Breast epithelium (tissue), 4 donors: ENCODE measurements at places on chromosomes 6 and 20. TPM values are rescaled to one million over a fixed set of nuclear protein-coding genes. Genes with fewer than 3 reads are reported as not detected.

KHDC1L gene
- not detected for total RNA-seq

POPDC3 gene
- not detected for total RNA-seq

HLA-DPA1 gene
- total RNA-seq, result 51.8 TPM

PRDM13 gene
- total RNA-seq, result not detected

DCDC2 gene
- 8.9 TPM for total RNA-seq

DNAH8 gene
- total RNA-seq, result under 0.01 TPM

DNA sequence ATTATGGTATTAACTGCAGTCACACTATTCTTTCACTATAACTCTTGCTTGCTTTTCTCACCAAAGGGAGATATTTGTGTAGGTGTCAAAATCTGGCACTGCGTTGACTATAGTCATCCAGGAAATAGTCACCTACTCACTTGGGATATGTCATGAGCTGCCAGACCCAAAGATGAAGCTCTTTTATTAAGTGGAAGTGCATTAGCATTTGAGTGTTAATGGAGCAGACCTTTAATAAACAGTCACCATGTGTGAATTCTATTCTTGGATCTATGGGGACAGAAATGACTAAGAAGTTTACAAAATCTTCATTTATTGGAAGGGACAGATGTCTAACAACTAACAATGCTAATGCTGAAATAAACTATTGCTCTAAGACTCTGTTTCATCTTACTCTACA lies 130.1 kb upstream of the NEDD9 start:
- no peaks in the 10 kb centered on the region for H3K4me1 ChIP-seq
- H3K27me3 ChIP-seq, result no peaks in the 10 kb centered on the region
- no peak for DNase-seq
- H3K36me3 ChIP-seq, result no peaks in the 10 kb centered on the region
- H3K4me3 ChIP-seq, result no peak overlapping the region

DNA sequence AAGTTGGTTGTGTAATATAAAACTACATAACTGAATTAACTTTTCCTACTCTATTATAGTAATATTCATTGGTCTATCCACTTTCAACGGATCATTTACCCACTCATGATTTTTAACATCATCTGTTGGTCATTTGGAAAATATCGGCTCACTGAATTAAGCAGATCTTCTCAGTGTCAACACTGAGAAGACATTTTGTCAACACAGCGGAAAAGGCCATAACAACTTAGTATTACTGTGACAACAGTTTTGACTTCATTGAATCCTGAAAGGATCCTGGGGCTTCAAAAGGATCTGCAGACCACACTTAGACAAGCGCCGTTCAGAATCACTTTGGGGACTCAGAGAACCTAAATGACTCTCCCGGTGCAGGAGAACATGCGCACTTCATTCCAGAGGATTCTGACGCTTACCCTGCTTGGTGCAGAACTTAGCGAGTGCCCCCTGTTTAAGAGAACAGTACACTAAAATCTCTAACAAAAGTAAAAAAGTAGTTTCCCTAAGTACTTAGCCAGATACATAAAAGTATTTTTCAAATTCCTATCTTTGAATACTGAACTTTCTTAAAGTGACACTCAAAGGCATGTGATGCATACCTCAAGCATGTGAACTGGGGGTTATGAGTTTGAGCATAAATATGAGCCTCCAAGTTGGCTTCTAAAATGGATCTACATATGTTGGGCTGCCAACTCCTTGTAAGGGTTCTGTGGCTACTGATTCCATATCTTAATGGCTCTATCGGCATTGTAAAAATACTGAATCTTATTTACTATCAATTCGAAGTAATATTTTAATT lies 4.0 kb downstream of the ZBTB2 start:
- no peaks in the 10 kb centered on the region for H3K4me1 ChIP-seq
- no peak for DNase-seq
- H3K4me3 ChIP-seq, result no peak overlapping the region
- H3K27ac ChIP-seq, result no peak overlapping the region
- H3K36me3 ChIP-seq, result no peaks in the 10 kb centered on the region
- no peaks in the 10 kb centered on the region for H3K27me3 ChIP-seq

GRCh38 chr20:61800359-61801064 lies 265.2 kb downstream of the TAF4 start:
- no peaks in the 10 kb centered on the region for H3K36me3 ChIP-seq
- no peak overlapping the region for H3K4me3 ChIP-seq
- no peaks in the 10 kb centered on the region for H3K4me1 ChIP-seq
- H3K27me3 ChIP-seq, result peaks cover 3% of the 10 kb centered on the region

GRCh38 chr20:59322585-59323454 lies 22.4 kb downstream of the EDN3 start:
- no peaks in the 10 kb centered on the region for H3K4me1 ChIP-seq
- no peak overlapping the region for H3K27ac ChIP-seq
- H3K36me3 ChIP-seq, result no peaks in the 10 kb centered on the region

GRCh38 chr6:24930431-24930871 lies 5.3 kb downstream of the RIPOR2 start:
- no peaks in the 10 kb centered on the region for H3K36me3 ChIP-seq
- H3K27ac ChIP-seq, result no peak overlapping the region
- no peak overlapping the region for H3K4me3 ChIP-seq

DNA sequence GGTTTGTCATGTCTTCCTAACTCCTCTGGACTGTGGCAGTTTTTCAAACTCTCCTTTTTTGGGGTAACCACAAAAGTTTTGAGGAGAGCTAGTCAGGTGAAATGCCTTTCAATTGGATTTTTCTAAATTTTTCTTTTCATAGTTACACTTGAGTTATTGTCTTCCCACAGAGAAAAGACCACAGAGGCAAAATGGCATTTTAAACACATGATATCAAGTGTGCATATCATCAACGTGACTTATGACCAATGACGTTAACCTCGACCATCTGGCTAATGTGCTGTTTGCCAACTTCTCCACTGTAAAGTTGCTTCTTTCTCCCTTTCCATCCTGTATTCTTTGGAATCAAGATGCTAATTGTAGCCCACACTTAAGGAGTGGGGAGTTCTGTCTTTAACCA lies 41.3 kb upstream of the SNAP25 start:
- no peak for DNase-seq
- H3K27me3 ChIP-seq, result no peaks in the 10 kb centered on the region
- H3K27ac ChIP-seq, result no peak overlapping the region
- no peaks in the 10 kb centered on the region for H3K36me3 ChIP-seq

DNA sequence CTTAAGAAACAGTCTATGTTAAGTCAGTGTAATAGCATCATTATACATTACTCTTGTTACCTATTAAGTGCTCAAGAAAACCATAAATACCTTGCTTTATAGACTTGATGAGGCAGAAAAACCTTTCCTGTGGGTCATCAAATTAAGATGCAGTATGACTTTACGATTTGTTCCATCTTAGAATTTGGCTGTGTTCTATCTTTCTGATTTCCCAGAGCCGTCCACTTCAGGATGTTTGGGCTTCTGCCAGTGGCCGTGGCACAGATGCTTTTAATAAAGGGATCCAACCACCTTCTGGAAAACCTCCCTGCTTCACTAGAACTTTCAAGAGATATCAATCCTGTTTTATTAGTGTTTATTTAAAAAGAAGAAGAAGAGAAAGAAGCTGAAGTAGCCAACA lies 71.2 kb downstream of the PDE7B start:
- H3K27me3 ChIP-seq, result no peaks in the 10 kb centered on the region
- H3K36me3 ChIP-seq, result no peaks in the 10 kb centered on the region
- H3K27ac ChIP-seq, result no peak overlapping the region
- H3K4me1 ChIP-seq, result no peaks in the 10 kb centered on the region

- peaks cover 19% of the 10 kb centered on the region for H3K36me3 ChIP-seq
- no peaks in the 10 kb centered on the region for H3K4me1 ChIP-seq
- no peaks in the 10 kb centered on the region for H3K27me3 ChIP-seq
- H3K4me3 ChIP-seq, result no peak overlapping the region
Measured at GRCh38 chr6:37456816-37457560, 24.0 kb downstream of the CMTR1 start.

DNA sequence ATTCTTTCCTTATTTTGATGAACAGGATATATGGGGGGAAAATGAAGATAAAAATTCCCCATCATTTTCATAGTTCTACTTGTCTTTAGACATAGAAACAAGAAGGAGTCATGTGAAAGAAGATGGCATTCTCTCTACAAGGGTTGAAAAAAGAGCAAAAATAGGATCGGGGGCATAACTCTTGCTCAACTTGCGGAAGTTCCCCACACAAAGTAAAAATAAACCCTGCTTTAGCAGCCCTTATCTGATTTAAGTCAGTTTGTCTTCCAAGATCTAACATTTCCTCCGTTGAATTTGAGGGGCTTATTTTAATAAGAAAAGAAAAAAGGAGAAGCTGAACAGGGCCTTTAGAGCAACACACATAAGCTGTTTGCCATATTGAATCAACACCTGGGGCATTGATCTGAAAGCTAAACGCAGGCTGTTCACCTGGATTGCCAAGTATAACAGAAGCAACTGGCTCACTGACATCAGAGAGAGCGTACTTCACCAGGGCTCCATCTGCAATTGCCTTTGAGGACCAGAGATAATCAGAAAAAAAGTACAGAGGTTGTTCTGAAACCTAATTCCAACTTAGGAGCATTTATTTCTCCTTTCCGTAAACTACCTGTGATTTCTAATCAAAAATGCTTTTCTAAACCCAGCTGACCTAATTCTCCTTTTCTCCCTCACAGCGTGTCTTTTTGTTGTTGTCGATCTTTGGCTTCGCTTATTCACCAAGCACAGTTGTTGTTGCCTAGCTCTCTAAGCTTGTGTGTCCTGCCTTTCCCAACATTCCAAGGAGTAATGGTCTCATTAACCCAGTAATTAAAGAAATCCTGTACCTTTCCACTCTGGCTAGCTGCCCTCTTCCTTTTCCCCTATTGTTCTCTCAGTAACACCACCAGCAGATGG lies 568.0 kb downstream of the KIF16B start:
- no peak overlapping the region for H3K27ac ChIP-seq
- H3K36me3 ChIP-seq, result no peaks in the 10 kb centered on the region
- no peak for DNase-seq
- no peaks in the 10 kb centered on the region for H3K4me1 ChIP-seq

- H3K27me3 ChIP-seq, result no peaks in the 10 kb centered on the region
- H3K36me3 ChIP-seq, result no peaks in the 10 kb centered on the region
- no peak overlapping the region for H3K4me3 ChIP-seq
- no peak overlapping the region for H3K27ac ChIP-seq
- H3K4me1 ChIP-seq, result no peaks in the 10 kb centered on the region
Measured at GRCh38 chr6:168636147-168637004, 195.4 kb downstream of the SMOC2 start.

DNA sequence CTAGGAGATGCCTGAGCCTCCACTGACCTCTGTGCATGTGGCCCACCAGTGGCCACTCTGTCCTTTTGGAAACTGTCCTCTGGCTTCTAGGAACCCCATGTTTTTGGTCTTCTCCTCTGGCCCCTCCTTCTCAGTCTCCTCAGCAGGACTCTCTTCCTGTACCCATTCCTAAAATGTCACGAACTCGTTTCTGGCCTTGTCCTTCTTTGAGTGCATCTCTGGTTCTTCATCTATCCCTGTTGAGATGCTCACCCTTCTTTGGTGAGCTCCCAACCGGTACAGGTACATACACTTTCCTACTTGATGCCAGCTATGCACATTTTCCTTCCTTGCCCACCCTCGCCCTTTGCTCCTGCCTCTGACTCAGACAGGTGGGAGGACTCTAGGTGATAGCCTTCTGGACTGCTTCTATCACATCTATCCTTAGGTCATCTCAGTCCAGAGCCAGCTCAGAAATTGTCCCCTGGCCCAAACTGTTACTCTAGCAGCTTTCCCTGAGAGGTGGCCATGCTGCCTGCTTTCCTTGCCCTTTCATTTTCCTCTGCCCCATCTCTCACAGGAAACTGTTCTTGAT lies 14.8 kb upstream of the NNAT start:
- no peaks in the 10 kb centered on the region for H3K4me1 ChIP-seq
- no peak for DNase-seq
- no peaks in the 10 kb centered on the region for H3K36me3 ChIP-seq
